Stimulated activated CD8-positive, alpha-beta memory T cell treated with anti-CD3 and anti-CD28 coated beads, Interleukin-4, amount 100 ng/mL, for 48 hours (primary cell): ENCODE measurements at places on chromosomes 5 and 9.
A peak's percentile ranks its signal among the peaks of the same experiment; 100 is the strongest.

GRCh38 chr5:76579166-76579937 lies 43.9 kb downstream of the F2RL2 start:
- DNase-seq = peak; percentile 39

GRCh38 chr5:180049185-180049548 lies 22.4 kb downstream of the RNF130 start:
- DNase-seq = no peak

DNA sequence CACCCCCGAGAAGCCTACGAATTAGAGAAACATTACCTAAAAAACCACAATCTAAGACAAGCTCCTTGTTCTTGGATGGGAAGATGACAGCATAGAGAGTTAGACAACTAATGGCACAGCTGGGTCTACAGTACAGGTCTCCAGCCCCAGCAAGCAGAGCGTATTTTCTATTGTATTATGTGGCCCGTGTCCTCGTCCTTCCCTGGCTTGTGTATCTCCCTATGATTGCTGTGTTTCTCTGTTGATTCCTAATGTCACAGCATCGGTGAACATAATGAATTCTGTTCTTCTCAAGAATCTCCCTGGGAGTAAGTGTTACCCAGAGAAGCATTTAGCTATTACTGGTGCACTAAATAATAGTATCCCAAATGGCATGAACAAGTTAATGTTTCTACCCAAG lies 66.8 kb upstream of the CEP78 start:
- no peak for DNase-seq

DNA sequence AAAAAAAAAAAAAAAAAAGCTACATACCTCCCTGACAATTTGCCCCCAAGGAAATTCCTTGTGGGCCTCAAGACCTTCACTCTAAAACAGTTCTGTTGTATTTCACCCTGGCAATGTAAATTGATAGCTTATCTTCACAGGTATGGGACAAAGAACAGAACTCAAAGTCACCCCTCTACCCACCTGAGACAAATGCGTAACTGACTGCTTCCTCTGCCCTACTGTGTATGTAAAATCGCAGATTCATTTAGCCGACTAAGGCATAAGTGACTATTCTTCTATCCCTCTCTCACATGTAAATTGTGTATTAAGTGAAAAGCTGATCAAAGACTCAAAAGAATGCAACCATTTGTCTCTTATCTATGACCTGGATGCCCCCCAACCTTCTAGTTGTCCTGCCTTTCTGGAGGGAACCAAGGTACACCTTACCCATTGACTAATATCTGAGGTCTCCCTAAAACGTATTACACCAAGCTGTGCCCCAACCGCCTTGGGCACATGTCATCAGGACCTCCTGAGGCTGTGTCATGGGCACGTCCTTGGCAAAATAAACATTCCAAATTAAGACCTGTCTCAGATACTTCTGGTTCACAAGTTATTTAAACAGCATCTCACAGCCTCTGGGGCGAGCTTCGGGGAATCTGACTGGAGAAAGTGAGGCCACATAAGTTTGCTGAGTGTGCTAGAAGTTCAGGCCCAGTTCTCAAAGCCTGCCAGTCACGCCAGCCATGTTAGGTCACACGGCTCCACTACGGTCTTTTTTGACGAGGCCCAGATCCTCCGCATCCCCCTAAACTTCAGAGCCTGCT lies 954 bp downstream of the TBCA start:
- DNase-seq = no peak

GRCh38 chr9:83505282-83505681 lies 32.9 kb downstream of the FRMD3 start:
- no peak for DNase-seq

DNA sequence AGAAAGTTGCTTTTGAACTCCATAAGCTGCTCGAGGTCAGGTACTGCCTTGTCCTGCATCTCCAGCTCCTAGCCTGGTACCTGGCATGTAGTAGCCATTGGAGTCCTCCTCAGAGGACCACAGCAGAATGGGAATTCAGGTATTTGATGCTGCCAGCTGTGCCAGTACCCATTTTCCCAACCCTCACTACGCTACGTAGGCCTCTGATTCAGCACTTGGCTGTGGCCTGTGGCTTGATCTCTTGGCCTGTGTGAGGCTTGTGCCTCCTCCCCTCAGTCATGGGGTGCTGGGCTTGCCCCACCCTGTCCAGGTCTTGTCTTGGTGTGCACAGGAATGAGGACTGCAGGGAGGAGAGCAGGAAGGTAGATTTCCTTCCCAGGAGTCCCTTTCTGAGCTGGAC lies 11.8 kb downstream of the OTULIN start:
- peak; percentile 63 for DNase-seq

DNA sequence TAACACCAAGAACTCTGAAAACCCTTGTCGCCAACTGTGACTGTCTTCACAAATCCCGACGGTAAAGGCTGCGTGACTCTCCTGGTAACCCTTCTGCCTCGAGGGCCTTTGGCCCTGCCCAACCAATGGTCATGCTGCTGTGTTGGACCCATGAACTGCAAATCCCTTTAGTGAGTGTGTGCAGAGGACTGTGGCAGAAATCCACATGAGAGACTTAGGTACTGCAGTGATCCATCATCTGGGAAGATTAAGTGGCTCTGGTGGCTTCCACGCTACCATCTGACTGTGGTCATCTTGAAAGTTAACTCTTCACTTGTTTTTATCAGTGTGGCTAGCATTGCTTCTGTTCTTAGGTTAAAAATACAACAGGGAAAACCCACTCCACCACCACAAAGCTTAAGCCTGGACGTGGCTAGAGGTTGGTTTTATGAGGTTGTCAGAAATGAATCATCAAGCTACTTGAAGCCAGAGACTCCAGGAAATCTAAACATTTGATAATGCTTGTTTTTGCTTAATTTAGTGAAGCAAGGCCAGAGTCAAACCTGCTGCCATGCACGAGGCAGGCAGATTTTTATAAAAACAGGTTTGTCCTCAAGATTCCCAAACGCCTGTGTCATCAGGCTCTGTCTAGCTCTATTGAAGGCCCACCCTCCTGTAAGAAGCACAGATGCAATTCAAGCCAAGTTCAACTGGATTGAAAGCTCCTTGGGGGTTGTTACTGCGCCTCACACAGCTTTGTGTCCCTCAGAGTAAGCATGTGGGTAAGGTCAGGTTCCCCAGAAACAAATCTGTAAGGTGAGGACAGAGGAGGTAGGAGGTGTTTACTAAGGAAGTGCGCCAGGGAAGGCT lies 52.7 kb upstream of the ERCC6L2 start:
- peak; percentile 37 for DNase-seq

GRCh38 chr9:136902259-136902821 lies 16.0 kb downstream of the TRAF2 start:
- DNase-seq = peak; percentile 87

GRCh38 chr5:71924325-71924724 lies 182.9 kb upstream of the MAP1B start:
- no peak for DNase-seq

- DNase-seq = no peak
Measured at GRCh38 chr5:173659423-173659822, 43.0 kb upstream of the BOD1 start.

DNA sequence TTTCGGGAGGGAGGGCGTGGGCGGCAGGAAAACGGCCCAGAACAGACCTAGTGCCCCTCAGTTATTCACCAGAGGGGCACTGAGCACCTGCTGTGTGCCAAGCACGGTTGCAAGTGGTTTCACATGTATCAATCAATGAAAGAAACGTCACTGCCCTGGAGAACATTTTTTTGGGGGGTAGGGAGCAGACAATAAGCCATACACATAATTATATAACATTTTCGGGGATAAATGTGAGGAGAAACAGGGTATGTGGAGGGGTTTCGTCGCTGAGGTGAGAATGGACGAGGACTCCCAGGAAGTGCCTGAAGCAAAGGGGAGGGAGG lies 444 bp upstream of the ZNF354A start:
- peak; percentile 25 for DNase-seq

GRCh38 chr5:136413196-136413595 lies 47.9 kb upstream of the TRPC7 start:
- no peak for DNase-seq

DNA sequence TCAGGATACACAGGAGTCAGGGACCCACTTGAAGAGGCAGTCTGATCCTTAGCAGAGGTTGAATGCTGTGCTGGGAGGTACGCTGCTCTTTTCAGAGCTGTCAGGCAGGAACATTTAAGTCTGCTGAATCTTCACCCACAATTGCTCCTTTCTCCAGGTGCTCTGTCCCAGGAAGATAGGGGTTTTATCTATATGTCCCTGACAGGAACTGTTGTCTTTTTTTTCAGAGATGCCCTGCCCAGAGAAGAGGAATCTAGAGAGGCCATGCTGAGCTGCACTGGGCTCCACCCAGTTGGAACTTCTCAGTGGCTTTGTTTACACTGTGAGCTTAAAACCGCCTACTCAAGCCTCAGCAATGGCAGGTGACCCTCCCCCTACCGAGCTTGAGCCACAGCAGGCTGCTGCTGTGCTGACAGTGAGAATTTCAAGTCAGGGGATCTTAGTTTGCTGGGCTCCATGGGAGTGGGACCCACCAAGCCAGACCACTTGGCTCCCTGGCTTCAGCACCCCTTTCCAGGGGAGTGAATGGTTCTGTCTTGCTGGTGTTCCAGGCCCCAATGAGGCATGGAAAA lies 169.0 kb downstream of the FBXL17 start:
- no peak for DNase-seq

DNA sequence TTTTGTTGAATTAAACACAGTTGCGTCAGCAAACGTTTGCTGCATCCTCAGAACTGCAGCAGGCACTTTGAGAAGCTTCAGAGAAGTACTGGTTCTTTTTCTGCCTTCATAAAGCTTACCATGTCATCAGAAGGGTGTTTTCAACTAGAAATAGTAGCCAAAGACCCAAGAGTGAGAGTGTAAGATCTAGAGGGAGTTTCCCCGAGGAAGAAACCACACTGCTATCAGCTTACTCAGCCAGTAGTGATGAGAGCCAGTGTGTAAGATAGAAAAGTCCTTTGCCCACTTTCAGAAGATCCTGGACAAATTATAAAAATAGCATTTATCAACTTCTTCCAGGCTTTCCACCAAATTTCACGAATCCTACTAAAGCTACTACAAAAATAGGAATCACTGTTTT lies 154.5 kb downstream of the PAPPA start:
- no peak for DNase-seq

DNA sequence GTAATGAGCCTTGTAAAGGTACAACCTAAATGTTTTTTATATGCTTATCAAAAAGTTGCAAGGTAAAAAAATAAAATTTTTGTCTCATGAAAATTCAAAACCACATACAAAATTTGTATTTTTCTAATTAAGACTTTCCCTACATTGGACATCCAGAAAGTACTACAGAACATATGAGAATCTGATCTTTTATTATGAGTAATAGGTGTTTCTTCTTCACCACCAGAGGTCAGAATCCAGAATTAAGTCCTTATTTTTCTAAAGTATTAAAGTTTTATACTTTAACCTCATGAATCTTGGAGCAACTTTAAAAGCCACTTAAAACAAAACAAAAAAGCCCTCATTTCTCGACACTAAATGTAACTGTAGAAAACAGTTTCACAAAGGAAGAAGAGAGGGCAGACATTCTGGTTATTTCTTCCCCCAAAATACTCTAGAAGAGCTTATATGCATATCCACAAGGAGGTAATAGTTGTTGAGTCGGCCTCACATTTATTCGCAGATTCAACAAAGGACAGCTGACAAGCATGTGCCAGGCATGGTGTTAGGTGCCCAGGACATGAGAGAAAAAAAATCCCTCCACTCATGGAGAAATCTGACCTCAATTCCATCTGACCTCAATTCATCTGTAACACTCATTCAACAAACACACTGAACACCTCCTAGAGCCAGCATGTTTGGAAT lies 69.3 kb downstream of the MLLT3 start:
- no peak for DNase-seq

DNA sequence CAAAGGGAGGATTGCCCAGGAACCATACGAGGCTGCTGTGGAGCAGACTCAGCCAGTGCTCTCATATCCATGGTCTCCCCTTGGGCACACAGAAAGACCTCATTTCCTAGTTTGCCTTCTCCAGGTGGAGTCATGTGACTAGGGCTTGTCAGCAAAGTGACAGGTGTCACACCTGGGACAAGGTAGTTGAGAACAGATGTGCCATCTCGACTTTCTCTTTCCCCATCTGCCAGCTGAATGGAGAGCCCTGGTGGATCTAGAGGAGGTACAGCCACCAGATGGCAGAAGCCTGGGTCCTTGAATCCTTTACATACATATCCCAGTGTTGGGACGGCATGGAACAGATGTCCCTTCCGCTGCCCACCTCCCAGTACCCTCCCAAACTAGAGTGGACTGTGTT lies 42.9 kb upstream of the ALDOB start:
- DNase-seq = no peak

- DNase-seq = no peak
Measured at GRCh38 chr5:43096916-43097315, 23.8 kb upstream of the ZNF131 start.

GRCh38 chr9:81653240-81653639 lies 36.1 kb downstream of the TLE1 start:
- DNase-seq = no peak

- no peak for DNase-seq
Measured at GRCh38 chr5:3225201-3225960, 370.3 kb upstream of the IRX1 start.

GRCh38 chr5:142569905-142570304 lies 116.0 kb downstream of the FGF1 start:
- DNase-seq = no peak

DNA sequence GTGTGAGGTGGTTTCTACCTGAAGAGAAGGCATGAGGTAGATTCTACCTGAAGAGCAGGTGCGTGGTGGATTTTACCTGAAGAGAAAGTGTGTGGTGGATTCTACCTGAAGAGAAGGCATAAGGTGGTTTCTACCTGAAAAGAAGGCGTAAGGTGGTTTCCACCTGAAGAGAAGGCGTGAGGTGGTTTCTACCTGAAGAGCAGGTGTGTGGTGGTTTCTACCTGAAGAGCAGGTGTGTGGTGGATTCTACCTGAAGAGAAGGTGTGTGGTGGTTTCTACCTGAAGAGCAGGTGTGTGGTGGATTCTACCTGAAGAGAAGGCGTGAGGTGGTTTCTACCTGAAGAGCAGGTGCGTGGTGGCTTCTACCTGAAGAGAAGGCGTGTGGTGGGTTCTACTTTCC lies 192.8 kb downstream of the MED10 start:
- DNase-seq = no peak

- no peak for DNase-seq
Measured at GRCh38 chr5:103758996-103759395, 196.4 kb upstream of the NUDT12 start.

DNA sequence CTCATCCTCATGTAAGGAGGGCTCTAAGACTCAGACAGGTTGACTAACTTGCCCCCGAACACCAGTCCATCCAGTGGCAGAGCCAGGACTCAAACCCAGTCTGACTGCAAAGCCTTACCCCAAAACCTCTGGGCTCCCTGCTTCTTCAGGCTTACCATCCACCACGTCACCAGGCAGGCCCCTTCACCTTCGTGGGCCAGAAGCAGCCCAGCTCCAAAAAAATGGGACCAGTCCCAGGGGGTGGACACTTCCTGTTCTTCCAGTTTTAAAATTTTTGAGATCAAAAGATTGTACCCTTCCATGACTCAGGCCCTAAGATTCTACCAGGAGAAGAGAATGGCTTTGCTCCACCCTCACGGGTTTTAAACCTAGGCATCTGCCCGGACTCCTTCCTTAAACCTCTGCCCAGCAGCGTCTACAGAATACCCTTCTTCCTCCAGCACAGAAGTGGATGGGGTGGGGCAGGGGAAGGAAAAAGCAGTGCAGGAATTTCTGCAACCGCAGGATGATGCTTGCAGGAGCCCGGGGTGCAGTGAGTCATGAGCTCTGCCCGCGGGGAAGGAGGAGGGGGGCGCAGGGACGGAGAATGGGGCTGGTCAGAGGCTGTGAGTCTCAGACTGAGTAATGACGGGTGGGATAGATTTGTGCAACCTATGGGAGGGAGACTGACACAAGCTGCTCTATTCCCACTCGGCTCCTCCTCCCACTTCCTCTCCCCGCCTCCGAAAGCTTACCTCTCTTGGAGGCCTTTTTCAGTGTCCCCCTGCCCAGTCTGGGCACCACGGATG lies 50.4 kb upstream of the STXBP1 start:
- no peak for DNase-seq
